ENCODE measurements at places on chromosomes 16 and 17.

- DNase-seq: no peak
Measured at GRCh38 chr17:43517161-43517560, 29.0 kb downstream of the ETV4 start.

DNA sequence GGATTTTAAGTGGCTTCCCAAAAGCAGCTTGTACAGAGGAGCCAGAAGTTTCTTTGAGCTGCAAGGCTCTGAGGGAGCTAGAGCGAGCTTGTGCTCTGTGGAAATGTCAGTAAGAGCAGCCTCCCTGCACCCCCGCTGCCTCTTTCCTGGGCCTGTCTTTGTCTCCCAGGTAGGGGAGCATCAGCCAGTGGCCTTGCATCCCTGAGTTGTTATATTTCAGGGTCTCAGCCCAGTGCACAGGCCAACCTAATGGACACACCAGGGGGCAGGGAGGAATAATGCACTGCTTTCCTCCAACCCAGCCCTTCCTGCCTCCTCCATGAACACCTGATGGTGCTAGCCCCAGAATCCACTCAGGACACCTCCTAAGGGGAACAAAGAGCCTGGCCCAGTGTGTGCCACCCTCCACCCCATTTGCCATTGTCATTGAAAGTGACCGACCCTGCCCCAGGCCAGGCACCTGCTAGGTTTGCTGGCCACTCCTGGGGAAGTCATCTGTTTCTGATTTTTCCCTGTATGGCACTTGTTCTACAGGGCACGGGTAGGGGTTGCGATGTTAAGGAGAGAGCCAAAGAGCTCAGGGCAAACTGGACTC is 6.3 kb downstream of the TPPP3 start:
- no peak for DNase-seq

DNA sequence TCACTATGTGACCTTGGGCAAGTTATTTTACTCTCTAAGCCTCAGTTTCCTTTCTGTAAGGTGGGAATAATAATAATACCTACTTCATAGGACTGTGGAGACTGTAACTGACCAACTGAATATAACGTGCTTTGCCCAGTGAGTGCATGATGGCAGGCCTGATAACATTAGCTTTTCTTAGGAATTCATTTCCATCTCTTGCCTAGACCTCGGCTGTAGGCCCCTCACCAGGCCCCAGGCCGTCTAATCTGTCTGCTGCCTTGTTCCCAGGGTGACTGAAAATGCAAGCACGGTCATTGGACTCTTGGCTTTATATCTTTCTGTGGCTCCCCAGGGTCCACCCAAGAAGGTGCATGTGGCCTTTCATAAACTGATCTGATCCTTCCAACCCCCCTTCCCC is 6.7 kb upstream of the UBE2O start:
- DNase-seq: no peak

- DNase-seq: no peak
Measured at GRCh38 chr17:42459801-42460281, 1.2 kb downstream of the ATP6V0A1 start.

- no peak for DNase-seq
Measured at GRCh38 chr16:68577352-68577853, 38.3 kb downstream of the ZFP90 start.

DNA sequence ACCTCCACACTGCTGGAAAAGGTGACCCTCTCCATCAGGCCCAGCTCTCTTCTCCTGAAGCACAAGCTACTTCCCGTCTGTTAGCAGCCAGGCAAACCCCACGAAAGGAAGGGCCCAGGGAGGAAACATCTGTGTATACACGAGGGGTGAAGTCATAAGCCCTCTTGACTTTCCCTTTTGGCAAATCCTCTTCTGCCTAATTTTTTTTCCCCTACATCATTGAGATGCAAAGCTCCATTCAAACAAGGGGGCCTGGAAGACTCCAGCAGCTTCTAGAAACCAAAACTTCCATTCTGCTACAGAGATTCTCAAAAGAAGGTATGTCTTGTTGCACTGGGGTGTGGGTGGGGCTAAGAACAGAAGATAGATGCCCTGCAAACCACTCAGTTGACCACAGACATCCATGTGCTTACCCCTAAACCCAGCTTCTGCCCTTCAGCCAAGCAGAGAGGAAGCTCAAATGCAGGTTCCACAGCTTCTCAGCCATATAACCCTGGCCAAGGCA is 145.6 kb upstream of the RCVRN start:
- no peak for DNase-seq

DNA sequence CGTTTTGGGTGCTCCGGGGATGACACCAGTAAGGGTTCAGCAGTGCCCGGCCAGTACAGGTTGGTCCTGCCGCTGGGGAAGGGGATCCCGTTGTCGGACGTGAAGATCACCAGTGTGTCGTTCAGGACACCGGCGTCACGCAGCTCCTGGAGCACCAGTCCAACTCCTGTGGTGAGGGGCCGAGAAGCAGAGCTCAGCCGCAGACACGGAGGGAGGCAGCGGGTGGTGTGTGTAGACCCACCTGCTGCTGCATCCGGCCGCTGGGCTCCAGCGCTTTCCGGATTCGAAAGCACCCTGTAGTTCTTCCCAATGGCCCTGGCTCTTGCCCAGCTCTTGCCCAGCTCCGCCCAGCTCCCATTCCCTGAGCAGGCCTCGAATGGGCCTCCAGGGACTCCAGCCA is 8.0 kb downstream of the SGSH start:
- no peak for DNase-seq

DNA sequence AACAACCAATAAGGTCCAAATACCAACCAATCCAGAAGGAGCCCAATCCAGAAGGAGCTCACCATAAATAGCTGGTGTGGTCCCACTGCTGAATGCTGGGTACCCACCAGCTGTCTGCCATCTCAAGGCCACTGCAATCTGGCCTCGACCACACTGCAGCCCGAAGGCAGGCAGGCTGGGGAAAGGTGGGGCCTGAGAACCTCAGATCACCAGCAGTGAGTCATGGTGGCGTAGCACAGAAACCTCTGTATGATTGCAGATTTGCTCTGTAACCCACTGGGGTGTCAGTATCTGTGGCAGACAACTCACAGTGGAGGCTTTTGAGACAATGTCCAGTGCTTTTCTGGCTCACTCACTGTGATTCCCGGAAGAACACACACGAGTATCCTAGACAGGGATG is 14.7 kb upstream of the CMTR2 start:
- no peak for DNase-seq

GRCh38 chr17:4161192-4161966 is 18.4 kb downstream of the CYB5D2 start:
- no peak for DNase-seq

DNA sequence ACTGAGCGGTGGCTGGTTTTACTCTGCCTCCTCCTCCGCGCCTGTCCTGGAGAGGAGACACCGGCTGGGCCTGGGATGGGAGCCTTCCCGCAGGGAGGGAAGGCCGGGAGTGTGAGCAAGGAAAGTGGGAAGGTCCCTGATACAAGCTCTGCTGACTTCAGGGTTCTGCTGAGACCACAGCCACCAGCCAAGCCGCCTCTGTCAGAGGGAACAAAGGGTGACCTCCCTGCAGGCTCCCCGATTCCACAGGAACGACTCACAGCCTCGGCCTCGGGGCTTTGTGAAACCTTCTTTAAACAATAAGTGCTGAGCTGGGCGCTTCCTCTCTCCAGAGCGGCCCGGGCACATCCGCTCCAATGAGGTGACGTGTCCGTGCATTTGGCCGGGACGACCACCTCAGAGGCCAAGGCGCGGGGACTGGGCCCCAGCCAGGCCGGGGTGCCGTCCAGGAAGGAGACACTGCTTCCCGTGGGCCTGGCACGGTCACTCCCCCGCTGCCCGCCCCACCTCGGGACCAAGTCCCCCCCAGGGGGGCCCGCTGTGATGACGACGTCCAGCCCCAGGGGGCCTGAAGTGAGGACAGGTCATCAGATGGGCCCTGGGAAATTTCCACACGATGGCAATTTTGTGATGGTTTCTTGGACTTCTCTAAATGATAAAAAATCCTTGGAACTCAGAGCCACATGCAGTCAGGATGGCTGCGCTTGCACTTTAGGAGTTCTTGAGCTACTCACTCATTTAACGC is 11.8 kb upstream of the CIBAR2 start:
- no peak for DNase-seq

GRCh38 chr17:49845321-49845720 is 2.5 kb downstream of the TAC4 start:
- peak; percentile 7 for DNase-seq

DNA sequence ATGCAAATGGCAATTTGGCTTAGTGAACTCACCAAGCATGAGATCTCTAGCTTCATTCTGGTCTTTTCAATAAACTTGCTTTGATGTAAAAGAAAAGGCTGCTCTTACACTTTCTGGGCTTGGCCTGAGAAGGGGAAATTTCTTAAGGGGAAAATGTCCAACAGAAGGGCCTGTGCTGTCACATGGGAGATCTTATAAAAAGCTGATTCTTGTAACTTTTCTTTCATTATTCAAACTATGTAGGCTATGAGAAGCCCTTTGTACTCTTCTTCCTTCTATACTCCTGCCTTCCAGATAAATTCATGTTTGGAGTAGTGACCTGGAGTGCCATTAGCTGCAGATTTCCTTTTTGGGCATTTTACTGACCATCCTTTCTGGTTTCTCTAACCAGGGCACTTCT is 16.9 kb downstream of the LIMD2 start:
- no peak for DNase-seq

DNA sequence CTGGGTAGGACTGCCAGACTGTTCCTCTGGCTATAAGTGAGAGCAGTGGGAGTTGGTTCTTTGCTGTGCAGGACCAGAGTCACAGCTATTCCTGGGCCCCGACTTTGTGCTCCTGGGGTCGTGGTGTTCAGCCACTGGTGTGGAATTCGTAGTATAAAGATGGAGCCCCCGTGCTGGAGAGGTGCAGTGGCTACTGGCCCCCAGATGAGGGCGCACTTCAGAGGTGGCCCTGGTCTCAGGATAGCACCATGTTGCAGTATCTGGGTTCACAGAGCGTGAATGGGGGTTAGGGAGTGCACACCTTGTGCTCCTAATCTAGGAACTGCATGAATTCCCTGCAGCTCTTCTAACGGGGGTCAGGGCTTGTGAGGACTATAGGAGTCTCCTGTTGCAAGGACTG is 21.1 kb downstream of the TANC2 start:
- no peak for DNase-seq

DNA sequence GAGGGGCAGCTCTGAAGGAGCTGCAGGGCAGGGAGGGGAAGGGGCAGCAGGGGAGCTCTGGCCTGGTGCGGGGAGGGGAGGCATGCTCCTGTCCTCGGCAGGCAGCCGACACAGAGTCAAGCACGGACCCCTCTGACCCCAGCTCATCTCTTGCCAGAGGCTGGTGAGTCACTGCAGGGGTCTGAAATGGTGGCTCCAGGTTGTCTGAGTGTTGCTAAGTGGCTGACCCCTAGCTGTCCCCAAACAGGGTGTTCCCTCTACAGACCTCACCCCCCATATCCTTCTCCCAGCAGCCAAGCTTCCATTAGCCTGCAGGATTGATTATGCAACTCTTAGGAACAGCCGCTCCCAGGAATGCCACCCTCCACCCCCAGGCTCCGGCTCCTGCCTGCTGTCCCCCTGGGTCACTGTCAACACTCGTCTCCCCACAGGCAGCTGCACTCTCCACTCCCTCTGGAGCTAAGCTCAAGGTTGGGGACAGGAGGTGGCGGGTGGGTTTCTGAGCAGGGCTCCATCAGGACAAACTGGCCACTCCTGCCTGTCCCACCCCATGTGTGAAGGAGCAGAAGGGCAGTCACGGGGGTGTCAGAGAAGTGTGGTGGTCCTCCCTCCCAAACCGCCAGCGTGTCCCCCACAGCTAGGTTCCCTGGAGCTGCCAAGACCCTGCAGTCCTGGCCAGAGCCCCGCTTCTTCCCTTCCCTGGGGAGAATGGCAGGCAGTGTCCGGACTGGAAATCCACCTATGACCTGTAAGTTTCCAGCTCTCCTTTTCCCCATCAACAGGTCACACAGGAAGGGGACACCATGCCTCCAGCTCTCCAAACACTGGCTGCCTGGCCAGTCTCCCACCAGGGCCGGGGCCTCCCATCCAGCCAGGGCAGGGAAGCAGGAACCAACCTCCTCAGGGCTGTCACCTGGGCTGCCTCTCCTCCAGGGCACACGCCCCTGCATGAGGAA is 1.0 kb downstream of the MYLK3 start:
- DNase-seq: no peak

GRCh38 chr16:53886482-53887378 is 182.8 kb downstream of the FTO start:
- DNase-seq: no peak

DNA sequence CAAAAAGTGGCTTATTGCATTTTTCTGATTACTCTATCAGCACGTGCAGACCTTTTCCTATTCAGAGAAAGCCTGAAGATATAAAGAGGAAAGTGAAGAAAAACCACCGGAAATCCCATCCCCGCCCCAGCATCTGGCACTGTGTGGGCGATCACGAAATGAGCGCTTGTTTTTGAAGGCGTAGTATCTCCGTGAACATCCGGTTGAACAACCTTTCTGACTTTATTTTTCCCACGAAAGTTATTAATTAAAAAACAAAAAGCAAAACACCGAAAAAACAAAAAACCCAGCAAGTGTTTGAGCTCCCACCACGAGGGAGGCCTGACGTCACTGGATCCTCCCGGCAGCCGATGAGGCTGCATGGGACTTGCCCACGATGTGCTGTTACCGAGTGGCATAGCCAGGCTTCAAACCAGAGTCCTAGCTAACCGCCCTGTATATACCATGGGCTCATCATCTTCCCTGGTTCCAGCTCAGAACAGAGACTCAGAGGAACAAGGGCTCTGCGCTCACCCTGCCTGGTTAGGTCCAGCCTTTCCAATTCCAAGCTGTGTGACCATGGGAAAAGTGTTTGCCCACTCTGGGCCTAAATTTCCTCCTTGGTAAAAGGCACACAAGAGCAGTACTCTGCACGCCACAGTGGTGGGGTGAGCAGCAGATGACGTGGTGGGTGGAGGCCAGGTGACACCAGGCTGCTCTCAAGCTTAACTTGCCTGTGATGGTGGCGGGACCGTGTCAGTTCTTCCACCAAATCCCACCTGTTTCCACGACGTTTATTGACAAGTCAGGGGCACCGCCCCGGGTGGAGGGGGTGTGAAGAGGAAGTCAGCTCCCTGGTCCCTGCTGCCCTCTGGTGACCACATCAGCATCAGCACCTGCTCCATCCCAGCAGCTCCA is 34.3 kb upstream of the IL21R start:
- peak; percentile 32 for DNase-seq

DNA sequence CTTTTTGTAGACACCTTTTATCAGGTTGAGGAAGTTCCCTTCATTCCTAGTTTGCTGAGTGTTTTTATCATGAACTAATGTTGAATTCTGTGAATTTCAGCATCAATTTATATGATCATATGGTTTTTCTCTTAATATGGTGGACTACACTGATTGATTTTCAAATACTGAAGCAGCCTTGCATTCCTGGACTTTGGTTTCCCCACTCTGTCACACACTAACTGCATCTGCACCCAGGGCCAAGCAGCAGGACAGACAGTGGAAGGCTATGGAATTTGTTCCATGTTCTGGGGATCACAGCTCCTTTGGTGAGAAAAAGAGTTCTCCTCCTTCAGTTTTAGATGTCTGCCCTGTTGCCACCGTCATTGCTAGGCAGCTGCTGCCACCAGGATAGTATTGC is 7.8 kb downstream of the TERF2 start:
- no peak for DNase-seq
